Naive thymus-derived CD4-positive, alpha-beta T cell (primary cell): ENCODE measurements at places on chromosomes 3 and 15.

GRCh38 chr15:73340502-73341192 is 28.1 kb downstream of the HCN4 start:
- no peaks in the 10 kb centered on the region for H3K27me3 ChIP-seq
- no peaks in the 10 kb centered on the region for H3K36me3 ChIP-seq
- no peaks in the 10 kb centered on the region for H3K4me1 ChIP-seq

- H3K4me1 ChIP-seq: no peaks in the 10 kb centered on the region
- no peak overlapping the region for H3K27ac ChIP-seq
- no peaks in the 10 kb centered on the region for H3K36me3 ChIP-seq
- no peaks in the 10 kb centered on the region for H3K27me3 ChIP-seq
- DNase-seq: no peak
These were observed 67.1 kb upstream of the BBX start for GRCh38 chr3:107455621-107456020.

- no peaks in the 10 kb centered on the region for H3K27me3 ChIP-seq
- no peak overlapping the region for H3K4me3 ChIP-seq
- DNase-seq: no peak
- H3K4me1 ChIP-seq: no peaks in the 10 kb centered on the region
- no peak overlapping the region for H3K27ac ChIP-seq
These were observed 763.9 kb upstream of the GOLIM4 start for GRCh38 chr3:168859574-168859973.

DNA sequence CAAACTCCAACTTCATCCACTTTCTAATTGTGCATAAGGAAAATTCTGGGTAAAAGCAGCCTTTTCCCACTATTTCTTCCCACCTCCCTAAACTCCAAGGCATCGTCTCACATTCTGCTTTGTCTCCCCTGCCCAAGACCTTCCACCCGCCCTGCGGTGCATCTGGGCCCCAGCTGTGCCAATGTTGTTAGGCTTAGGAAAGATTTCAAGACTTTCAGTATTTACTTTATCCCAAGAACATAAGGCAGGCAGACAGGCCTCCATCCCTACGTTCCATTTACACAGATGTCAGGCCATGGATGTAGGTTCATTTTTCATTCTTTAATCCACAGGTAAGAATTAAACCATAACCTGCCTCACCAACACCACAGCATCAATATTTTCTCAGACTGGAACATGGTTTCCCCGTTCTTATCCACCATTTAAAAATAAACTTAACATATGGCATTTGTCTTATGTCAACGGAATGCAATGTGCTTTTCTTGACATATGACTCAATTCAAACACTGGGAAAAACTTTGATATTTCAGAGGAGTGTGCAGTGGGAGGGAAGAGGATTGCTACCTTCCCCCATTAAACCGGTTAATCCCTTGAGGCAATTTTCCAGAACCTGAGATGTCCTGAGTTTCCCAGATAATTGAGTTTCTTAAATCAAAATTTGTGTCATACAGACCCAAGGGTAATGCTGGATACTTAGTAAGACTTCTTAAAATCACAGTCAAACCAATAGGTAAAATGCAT is 238.0 kb upstream of the LRIG1 start:
- H3K36me3 ChIP-seq: no peaks in the 10 kb centered on the region
- H3K27me3 ChIP-seq: no peaks in the 10 kb centered on the region
- DNase-seq: no peak
- H3K4me1 ChIP-seq: no peaks in the 10 kb centered on the region
- no peak overlapping the region for H3K4me3 ChIP-seq

- H3K4me1 ChIP-seq: no peaks in the 10 kb centered on the region
- H3K27me3 ChIP-seq: no peaks in the 10 kb centered on the region
- DNase-seq: no peak
- H3K36me3 ChIP-seq: no peaks in the 10 kb centered on the region
- no peak overlapping the region for H3K27ac ChIP-seq
- no peak overlapping the region for H3K4me3 ChIP-seq
These were observed 36.2 kb downstream of the GXYLT2 start for GRCh38 chr3:72924055-72924454.

GRCh38 chr3:102037209-102037608 is 187.9 kb downstream of the NFKBIZ start:
- H3K4me3 ChIP-seq: no peak overlapping the region
- no peak for DNase-seq
- H3K27me3 ChIP-seq: no peaks in the 10 kb centered on the region
- H3K27ac ChIP-seq: no peak overlapping the region
- no peaks in the 10 kb centered on the region for H3K4me1 ChIP-seq

DNA sequence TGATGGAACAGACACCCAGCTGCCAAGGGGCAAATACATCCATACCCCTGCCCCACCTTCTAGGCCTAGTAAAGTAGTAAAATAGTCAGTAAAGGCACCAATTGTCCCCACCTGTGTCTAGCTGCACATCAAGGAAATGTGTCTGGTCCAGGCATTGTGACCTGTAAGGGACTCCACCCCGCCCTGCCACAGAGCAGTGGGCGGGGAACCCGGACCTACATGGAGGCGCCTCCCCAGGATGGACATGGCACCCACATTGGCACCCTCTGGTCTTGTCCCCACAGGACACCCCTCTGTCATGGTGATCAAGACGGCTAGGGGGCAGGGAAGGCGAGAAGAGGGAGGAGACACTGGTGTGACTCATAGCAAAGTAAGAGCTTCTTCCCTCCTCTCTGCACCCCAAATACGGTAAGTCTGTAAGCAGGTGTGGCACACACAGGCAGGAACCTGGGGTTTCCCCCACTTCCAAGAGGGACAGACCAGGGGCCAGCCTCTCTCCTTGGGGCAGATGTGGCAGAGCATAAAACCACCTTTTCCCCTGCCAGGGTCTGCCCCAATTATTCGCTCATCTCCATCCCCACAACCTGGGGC is 13.5 kb upstream of the LINGO1 start:
- H3K27ac ChIP-seq: no peak overlapping the region
- H3K36me3 ChIP-seq: no peaks in the 10 kb centered on the region
- no peak for DNase-seq
- H3K4me1 ChIP-seq: no peaks in the 10 kb centered on the region

DNA sequence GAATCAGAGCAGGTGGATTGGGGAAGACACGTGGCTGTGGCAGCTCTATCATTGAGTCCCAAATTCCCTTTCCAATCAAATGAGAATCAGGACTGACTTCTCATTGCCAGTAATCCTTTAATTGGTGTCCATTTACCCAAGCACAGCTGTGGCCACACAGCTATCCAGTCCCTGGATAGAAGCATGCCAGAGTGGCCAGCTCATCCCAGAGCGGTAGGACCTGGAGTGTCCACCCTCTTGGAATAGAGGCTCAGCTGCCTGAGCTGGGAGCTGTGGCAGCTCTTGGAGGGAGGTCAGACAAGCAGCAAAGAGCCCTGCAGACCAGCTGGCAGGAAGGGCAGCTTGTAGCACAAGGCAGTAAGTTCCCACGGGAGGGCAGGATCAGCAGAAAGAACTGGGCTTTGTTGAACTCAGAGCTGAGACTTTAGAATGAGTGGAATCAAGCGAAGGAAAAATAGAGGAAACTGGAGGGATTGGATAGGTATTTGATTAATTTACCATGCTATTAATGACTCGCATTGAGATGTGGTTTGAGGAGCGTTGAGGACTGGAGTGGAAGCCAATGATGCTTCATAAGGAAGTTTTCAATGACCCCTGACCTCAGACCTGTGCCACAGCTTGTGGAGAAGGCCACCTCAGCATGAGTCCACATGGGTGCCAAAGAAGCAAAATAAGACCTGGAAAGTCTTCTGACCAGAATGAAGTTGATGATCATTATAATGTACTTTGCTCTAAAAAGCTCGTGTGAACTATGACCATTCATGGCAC is 6.9 kb upstream of the ALPK3 start:
- no peak for DNase-seq
- H3K4me1 ChIP-seq: no peaks in the 10 kb centered on the region
- no peak overlapping the region for H3K4me3 ChIP-seq
- H3K27me3 ChIP-seq: no peaks in the 10 kb centered on the region
- H3K27ac ChIP-seq: no peak overlapping the region

DNA sequence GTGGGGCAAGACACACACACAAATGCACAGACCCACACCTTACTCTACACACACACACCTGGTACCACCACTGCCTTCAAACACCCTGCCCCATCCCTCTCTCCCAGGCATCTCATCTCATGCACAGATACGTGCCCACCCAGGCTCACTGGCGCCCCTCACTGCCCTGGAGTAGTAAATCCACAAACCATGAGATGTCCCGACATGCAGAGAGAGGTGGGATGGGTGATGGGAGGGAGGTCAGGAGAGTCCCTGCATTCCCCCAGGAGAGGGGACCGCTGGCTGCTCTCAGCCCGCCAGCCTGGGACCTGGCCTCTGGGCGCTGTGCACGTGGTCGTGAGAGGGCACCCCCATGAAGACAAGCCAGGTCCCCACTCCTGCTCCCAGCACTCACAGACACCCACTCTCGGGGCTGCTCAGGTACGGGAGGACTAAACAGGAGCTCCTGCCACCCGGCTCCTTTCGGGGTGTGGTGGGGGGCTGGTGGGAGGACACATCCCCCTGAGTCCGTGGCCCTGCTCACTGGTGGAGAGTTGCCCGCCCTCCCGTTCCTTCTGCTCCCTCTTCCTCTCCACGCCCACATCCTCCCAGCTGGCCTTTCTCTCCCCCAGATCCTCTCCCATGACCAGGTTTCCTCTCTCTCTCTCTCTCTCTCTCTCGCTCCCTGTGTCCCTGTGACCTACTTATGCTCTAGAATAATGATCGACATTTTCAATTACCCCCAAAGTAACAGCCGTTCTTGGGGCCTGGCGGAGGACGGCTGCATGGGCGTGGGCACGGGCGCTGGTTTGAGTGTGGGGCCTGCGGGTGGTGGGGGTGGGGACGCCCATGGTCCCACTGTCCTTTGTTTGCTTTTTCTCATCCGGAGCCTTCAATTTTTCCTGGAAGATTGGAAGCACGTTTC is 18.9 kb upstream of the CSPG4 start:
- H3K4me1 ChIP-seq: no peaks in the 10 kb centered on the region
- no peak for DNase-seq
- H3K27ac ChIP-seq: no peak overlapping the region
- no peak overlapping the region for H3K4me3 ChIP-seq
- H3K27me3 ChIP-seq: no peaks in the 10 kb centered on the region

DNA sequence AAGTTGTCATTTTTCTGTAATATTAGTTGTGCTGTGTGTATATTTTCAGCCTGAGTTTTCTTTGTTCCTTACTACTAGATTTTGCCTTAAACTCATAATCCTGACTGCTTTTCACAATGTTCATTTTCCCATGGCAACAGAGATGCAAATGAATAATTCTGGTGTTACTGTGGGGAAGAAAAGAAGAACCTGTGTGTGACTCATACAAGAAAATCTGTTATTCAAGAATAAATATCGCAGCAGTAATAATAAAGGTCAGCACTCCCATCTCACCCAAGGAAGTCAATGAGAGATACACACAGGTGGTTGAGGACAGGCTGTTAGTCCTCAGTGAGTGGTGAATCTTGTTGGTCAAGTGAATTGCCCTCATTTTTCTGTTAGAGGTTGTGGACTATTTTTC is 656.6 kb upstream of the NAALADL2 start:
- H3K27me3 ChIP-seq: no peaks in the 10 kb centered on the region
- no peak overlapping the region for H3K4me3 ChIP-seq
- no peaks in the 10 kb centered on the region for H3K36me3 ChIP-seq
- no peaks in the 10 kb centered on the region for H3K4me1 ChIP-seq
- no peak for DNase-seq

- no peak overlapping the region for H3K4me3 ChIP-seq
These were observed 165.0 kb downstream of the NR1D2 start for GRCh38 chr3:24110051-24110450.

DNA sequence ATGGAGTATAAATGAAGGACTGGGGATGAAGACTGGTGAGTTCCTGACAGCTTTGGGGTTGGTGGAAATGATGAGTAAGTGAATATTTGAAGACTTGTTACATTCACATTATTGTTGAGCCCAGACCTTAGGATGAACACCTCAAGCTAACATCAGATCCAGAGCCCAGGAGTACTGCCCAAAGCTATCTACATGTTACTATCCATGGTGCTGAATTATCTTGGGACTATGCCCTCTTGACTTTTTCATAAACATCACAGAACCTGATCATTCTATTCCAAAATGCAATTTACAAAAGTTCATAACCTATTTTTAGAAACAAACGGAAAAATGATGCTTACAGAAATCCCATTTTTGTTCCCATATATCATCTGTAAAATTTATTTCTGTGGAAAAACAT is 613.3 kb downstream of the TUSC7 start:
- no peaks in the 10 kb centered on the region for H3K4me1 ChIP-seq
- H3K27me3 ChIP-seq: no peaks in the 10 kb centered on the region
- H3K4me3 ChIP-seq: no peak overlapping the region
- no peak for DNase-seq
- no peaks in the 10 kb centered on the region for H3K36me3 ChIP-seq

GRCh38 chr3:186381424-186382216 is 19.6 kb upstream of the DGKG start:
- no peak overlapping the region for H3K4me3 ChIP-seq
- H3K27ac ChIP-seq: no peak overlapping the region
- no peaks in the 10 kb centered on the region for H3K36me3 ChIP-seq
- H3K4me1 ChIP-seq: no peaks in the 10 kb centered on the region
- H3K27me3 ChIP-seq: no peaks in the 10 kb centered on the region

DNA sequence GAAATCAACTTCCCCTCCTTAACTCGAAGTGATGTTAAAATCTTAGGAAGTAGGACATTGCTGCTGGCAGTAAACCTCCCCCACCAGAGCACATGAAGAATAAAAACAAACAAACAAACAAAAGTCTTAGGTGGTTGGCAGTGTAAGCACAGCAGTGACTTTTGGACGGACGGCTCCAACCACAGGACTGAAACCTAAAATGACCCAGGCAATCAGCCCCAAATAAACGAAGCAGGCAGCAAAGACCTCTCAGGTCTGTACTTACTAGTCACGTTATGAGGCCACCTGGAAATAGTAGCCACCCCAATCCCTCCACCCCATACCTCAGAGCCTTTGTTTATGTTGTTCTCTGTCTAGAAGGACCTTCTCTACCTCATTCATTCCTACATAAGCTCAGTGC is 33.5 kb upstream of the HES1 start:
- no peak for DNase-seq
- no peaks in the 10 kb centered on the region for H3K4me1 ChIP-seq

DNA sequence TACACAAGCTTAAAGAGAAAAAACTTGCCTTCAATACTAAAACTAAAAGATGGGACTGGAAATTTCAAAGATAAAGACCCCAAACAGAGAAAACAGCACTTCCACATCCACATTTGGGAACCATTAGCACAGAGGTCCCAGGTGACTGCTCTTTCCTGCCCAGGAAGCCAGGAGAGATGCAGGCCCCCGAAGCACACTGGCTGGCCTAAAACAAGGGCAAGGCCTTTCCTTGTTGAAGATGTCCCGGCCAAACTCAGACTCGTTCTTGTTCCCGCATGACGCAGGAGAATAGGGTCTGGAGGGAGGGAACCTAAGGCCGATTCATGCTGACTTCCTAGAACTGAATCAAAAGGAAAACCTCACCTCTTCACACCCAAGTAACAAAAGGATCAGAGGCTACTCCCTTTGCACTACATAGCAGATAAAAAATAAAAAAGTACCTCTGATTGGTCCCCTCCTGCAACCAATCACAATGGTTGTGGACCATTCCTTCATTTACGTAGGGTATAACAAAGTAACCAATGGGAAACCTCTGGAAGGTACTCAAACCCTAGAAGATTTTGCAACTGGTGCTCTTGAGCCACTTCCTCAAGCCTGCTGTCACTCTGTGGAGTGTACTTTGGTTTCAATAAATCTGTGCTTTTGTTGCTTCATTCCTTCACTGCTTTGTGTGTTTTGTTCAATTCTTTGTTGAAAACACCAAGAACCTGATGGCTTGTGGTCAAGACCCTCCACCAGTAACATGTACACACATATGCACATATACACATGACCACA is 48.7 kb downstream of the EFCAB12 start:
- no peaks in the 10 kb centered on the region for H3K27me3 ChIP-seq
- no peak overlapping the region for H3K27ac ChIP-seq
- DNase-seq: no peak
- H3K36me3 ChIP-seq: no peaks in the 10 kb centered on the region
